ENCODE measurements at places on chromosomes 3 and 15. TPM values are rescaled to one million over a fixed set of nuclear protein-coding genes. Genes with fewer than 3 reads are reported as not detected.

The MUC20 gene
- total RNA-seq = 11.0 TPM

The GP5 gene
- 0.14 TPM for total RNA-seq

DNA sequence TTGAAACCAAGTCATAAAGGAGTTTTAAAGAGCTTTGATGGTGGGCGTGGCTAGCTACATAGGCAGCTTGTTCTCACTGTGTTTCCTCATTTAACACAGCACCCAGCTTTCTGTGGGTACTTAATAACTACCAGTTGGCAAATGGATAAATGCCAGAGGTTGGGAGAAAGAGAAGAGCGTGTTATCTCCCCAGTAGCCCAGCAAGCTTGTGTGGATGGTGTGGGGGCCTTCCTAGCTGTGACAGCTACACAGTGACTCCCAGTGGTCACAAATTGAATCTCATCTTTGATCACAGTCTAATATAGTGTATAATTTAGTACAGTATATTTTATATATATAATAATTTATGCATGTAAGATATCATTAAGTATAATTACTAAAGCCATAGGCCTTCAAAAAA is 984.1 kb downstream of the EPHA3 start:
- H3K27ac ChIP-seq = no peak overlapping the region
- H3K4me3 ChIP-seq = no peak overlapping the region

GRCh38 chr3:64863226-64864212 is 175.7 kb upstream of the ADAMTS9 start:
- H3K4me1 ChIP-seq = peaks cover 24% of the 10 kb centered on the region
- no peak overlapping the region for H3K27ac ChIP-seq
- H3K4me3 ChIP-seq = no peak overlapping the region
- H3K27me3 ChIP-seq = no peaks in the 10 kb centered on the region

DNA sequence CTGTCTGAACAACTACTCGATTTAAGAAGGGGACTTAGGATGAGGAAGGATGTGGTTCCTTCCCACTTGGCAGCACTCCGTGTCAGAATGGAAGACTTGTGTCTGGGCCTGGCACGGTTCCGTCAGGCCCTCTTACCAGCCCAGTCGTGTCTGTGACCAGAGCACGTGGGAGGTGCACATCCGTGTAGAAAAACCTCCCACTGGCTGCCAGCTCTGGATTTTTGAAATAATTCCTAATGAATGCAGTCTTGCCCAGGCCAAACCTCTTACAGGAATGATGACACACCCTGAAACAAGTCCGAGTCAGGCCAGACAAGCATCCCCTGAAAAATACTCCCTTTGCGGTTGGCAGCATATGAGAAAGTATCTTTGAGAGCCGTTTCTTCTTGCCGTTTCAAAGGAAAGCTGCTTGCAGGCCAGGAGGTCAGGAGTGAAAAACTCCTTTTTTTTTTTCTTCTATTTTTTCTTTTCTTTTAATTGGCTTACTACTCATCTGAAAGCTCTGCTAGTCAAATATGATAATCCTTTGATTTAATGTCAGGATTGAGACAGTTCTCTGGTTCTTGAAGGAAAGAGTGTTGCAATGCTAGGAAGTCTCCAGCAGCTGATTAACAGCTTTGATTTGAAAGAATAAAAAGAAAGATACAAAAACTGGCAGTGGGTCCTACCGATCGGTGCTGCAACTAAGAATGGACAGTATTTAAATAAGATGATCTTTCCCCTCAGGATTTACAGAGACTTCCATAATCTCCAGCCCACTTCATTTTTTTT is 19.8 kb downstream of the IL1RAP start:
- H3K27ac ChIP-seq = peak overlapping the region; percentile 46
- no peaks in the 10 kb centered on the region for H3K4me1 ChIP-seq
- no peaks in the 10 kb centered on the region for H3K36me3 ChIP-seq
- H3K27me3 ChIP-seq = no peaks in the 10 kb centered on the region
- DNase-seq = peak; percentile 78

- no peaks in the 10 kb centered on the region for H3K36me3 ChIP-seq
- no peaks in the 10 kb centered on the region for H3K4me1 ChIP-seq
- H3K4me3 ChIP-seq = no peak overlapping the region
- DNase-seq = no peak
- H3K27ac ChIP-seq = no peak overlapping the region
Measured at GRCh38 chr3:192449036-192449435, 278.3 kb downstream of the FGF12 start.

All from sigmoid colon (tissue), 7 donors.